Muscle of arm (tissue), 14 donors: ENCODE measurements at places on chromosomes 6 and 20. TPM values are rescaled to one million over a fixed set of nuclear protein-coding genes. Genes with fewer than 3 reads are reported as not detected.
A peak's percentile ranks its signal among the peaks of the same experiment; 100 is the strongest.

The EYS gene
- 0.65 TPM for polyA plus RNA-seq

GRCh38 chr6:149223904-149224351, 93.6 kb upstream of the TAB2 start:
- no peak for DNase-seq

The PPP1R14C gene
- 57.3 TPM for polyA plus RNA-seq

DNA sequence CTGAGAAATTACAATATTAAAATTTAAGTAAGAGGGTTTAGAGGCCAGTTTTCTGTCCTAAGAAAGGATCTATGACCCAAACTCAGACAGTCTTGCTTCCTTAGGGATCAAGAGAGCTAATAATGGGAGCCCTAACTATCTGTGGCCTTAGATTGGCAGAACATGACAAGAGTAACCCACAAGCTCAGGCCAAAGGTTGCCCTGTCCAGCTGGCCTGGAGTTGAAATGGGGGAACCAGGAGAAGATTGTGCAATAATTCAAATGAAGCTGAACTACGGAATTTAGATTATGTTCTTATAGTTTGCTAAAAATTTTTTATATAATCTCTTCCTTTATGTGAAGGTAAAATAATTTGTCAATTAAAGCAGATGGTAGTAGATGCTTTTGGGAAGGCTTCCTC, 26.4 kb downstream of the LAMA4 start:
- DNase-seq, result no peak

DNA sequence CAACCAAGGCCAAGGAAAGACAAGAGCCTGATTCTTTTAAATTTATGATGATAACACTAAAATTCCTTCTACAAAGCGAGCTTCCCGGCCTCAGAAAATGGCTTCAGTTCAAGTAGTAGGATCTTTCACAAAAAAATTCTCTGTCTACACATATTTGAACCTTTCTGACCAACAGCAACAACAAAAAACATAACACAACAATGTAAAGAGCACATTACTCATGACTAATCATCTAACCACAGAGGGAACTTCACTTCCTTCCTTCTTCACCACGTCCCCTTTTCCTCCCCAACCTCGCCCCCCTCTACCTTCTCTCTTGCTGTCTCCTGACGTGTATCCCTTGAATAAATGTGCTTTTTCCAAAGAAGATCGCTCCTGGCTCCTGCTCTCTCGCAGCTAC, 228.2 kb downstream of the MYLK4 start:
- DNase-seq, result no peak

GRCh38 chr20:31355981-31356380, 12.4 kb upstream of the DEFB118 start:
- DNase-seq, result no peak

The BCKDHB gene
- not detected for polyA plus RNA-seq

- no peak for DNase-seq
Measured at GRCh38 chr20:50398821-50399554, 111.2 kb upstream of the PTPN1 start.

- no peak for DNase-seq
Measured at GRCh38 chr20:53212018-53212417, 239.9 kb downstream of the TSHZ2 start.

DNA sequence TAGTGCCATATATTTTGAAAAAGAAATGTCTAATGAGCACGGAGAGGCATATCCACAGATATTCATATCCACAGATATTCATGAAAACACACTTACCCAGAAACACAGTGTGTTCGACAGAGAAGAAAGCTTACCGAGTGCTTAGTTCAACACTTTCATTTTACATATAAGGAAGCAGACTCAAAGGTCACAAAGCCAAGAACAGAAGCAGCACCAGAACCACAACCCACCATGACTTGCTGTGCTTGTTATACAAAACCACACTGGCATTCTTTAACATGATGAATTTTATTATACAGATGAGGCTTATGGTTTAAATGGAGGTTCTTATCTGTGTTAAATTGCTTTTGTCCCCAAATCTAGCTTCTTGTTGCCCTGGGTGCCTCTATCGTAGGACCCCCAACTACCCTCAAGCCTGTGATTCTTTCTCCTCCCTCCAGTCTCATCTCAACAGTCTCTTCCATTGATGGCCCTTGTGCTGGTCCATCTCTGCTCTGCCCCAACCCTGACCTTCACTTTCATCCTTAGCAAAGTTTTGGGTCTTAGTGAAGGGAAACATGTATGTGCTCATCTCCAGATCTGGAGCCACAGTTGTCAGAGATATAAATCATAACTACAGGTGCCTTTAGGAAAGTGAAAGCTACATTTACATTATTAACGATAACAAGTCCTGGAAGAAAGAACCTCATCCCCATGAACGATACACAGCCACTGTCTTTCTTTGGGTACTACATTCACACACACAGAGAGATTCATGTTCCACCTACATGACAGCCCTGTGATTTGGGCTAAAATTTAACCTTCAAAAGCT, 40.0 kb downstream of the SF3B5 start:
- DNase-seq, result no peak

- no peak for DNase-seq
Measured at GRCh38 chr20:60765821-60766403, 486.1 kb upstream of the CDH4 start.

The GSTA2 gene
- polyA plus RNA-seq, result not detected

The MDFI gene
- polyA plus RNA-seq, result 57.2 TPM

- DNase-seq, result no peak
Measured at GRCh38 chr20:30610029-30610693, 647.3 kb upstream of the DEFB115 start.

GRCh38 chr20:41248368-41249024, 69.0 kb downstream of the ZHX3 start:
- peak; percentile 57 for DNase-seq

The HLA-DQB1 gene
- polyA plus RNA-seq, result not detected

The C6orf141 gene
- polyA plus RNA-seq, result not detected

DNA sequence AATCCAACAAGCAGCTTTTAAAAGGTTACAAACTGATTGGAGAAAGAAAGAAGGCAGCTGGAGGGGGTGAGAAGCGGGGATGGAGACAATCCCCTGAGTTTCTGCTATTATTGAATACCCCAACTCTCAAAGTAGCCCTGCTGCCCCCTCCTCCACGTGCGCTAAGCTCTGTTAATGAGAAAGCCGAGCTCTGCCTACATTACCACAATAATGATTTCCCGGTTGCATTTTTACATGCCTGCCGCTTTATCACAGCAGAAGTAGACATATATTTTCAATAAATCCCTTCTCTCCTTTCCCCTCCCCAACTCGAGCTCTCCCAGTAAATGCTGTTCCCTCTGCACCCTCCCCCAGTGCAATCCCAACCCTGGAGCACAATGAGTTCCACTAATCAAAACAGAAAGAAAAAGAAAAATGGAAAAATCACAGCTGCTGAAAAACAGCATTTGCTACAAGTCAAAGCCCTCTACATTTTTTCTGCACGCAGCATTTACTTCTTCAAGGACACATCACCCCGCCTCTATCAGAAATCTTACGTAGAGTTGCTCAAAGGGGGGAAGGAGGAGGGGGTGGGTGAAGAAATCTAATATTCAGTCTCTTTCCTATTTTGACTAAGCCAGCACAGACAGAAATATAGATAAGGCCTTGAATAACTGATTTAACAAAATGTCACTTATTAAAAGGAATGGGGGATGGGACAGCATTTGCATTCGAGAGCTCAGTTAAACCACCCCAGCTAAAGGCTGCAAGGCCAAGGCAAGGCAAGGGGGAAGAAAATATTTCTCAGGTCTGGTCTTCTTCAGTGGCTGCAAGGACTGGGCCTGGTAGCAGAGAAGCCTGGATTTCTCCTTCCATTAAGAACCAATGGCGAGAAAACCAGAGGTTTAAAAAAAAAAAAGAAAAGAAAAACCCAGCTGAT, 10.7 kb downstream of the TRERF1 start:
- DNase-seq, result peak; percentile 46

The TOX2 gene
- polyA plus RNA-seq, result 1.9 TPM

DNA sequence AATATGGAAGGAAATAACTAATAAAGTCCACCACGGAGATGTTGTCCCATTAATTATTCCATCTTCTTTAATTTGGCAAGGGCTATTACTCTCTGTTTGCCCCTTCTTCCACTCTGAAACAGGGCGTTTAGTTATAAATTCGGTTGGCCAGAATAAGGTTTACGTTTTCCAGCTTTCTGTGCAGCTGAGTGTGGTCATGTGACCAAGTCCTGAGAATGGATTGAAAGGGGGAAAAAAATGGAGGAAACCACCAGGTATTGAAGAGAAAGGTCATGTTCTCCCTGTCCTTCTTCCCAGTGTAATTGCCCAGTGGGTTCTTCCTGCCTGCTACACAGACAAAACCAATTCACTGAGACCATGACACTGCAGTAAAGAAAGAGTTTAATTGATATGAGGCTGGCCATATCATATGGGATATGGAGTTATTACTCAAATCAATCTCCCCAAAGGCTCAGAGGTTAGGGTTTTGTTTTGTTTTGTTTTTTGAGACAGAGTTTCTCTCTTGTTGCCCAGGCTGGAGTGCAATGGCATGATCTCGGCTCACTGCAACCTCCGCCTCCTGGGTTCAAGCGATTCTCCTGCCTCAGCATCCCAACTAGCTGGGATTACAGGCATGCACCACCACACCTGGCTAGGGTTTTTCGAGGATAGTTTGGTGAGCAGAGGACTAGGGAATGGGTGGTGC, 14.3 kb upstream of the TBC1D22B start:
- DNase-seq, result no peak

The HLA-G gene
- polyA plus RNA-seq, result 10.2 TPM

- DNase-seq, result no peak
Measured at GRCh38 chr6:108757357-108757756, 90.9 kb upstream of the ARMC2 start.

DNA sequence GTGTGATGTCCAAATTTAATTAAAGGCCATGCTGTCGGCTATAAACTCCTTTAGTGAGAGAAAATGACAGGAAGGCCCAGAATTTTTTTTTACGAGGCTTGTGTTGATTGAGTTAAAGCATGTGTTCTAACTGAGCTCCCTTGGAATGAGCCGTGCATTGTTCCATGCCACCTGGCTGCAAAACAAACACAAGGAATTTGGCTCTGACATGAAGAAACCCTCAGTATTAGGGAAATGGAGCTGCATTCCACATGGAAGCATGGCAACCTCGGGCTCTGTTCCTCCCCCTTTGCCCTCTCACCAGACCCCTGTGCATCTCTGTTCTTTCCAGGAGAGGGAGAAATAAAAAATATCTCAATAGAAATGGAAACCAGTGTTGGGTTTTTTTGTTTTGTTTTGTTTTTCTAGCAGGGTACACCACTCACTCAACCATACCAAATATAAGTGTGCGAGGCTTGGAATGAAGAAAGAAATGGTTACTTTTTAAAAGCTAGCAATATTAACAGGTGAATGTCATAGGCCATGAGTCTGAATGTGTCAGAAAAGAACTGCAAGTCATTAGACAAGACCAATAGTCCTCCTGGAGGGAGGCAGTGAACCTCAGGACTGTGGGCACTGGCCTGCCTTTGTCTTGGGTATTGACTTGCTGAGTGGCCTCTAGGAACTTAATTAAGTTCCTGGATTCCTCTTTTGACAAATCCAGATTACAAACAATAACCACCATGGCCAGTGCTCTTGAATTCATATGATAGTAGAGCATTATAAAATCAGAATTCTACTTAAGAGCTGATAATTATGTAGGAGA, 935.1 kb downstream of the KIF16B start:
- DNase-seq, result peak; percentile 25

- peak; percentile 34 for DNase-seq
Measured at GRCh38 chr6:21665392-21666200, 72.0 kb downstream of the SOX4 start.

DNA sequence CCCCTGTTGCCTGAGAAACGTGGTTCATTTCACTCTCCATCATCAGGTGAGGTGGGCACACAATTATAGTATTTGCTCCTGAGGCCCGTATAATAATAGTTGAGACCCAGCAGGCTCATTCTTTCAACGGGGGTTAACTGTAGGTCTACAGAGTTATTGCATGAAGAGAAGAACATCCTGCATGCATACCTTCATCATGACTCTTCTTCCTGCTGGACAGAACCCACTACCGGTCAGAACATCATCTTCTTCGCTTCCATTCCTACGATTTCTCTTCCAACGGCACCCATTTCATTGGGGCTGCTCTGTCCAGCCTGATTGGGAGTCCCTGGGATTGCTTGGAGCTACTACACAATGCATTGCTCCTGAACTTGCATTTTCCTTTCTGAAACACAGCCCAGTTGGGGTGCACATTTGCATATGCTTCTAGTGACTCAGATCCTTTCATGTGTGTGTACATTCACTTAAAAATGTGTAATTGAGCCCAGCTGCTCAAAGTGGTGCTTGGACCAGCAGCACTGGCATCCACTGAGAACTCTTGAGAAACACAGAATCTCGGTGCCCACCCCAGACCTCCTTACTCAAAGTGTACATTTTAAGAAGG, 57.4 kb downstream of the SLC24A3 start:
- DNase-seq, result no peak

The WFDC5 gene
- polyA plus RNA-seq, result not detected

- peak; percentile 81 for DNase-seq
Measured at GRCh38 chr20:33994222-33994913, 657 bp downstream of the RALY start.

GRCh38 chr6:44253307-44254101, 3.8 kb downstream of the SLC35B2 start:
- no peak for DNase-seq

The STMND1 gene
- 0.08 TPM for polyA plus RNA-seq

- no peak for DNase-seq
Measured at GRCh38 chr20:184288-184687, 5.2 kb downstream of the DEFB128 start.

- peak; percentile 84 for DNase-seq
Measured at GRCh38 chr6:89180971-89181370, 35.1 kb downstream of the PM20D2 start.

- no peak for DNase-seq
Measured at GRCh38 chr6:1712451-1712850, 102.7 kb downstream of the FOXC1 start.

GRCh38 chr6:11747021-11747420, 31.6 kb downstream of the ADTRP start:
- DNase-seq, result no peak

DNA sequence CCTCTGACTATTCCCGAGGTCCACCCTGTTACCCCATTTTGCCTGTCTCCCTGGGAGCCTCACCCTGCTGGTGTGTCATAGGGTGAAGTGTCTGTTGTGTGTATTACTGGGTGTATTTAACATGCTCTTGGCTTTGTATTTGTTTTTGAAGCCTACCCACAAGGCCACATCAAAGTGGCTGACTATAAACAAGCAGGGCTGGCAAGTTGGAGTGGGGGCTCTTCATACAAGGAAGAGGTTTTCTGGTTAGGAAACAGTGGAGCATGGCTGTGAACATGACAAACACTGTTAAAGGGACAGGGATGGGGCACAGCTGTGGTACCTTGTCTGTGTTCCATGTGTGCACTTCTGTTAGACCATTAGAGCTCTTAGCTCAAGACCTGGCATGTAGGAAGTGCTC, 26.3 kb downstream of the HECA start:
- no peak for DNase-seq

The MOG gene
- not detected for polyA plus RNA-seq

The MRAP2 gene
- 8.5 TPM for polyA plus RNA-seq
